Activated CD4-positive, CD25-positive, alpha-beta regulatory T cell treated with anti-CD3 and anti-CD28 coated beads, Interleukin-2, amount 50 U/mL, for 72 hours (primary cell): ENCODE measurements at places on chromosomes 13 and 19.
A peak's percentile ranks its signal among the peaks of the same experiment; 100 is the strongest.

DNA sequence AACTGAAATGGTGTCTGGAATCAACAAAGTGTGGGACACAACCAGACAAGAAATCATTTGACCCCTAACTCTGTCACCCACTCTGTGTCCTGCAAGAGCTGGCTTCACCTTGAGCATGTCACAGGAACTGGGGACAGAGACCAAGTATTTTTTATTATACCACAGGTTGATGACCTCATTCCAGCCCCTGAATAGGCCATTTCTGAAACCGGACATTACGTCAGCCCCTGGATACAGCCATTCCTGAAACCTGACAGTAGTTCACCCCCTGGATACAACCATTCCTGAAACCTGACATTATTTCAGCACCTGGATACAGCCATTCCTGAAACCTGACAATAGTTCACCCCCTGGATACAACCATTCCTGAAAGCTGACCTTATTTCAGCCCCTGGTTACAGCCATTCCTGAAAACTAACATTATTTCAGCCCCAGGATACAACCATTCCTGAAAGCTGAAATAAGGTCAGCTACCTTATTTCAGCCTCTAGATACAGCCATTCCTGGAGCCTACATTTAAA, 47.7 kb upstream of the CACNA1A start:
- no peak for DNase-seq

- no peak for DNase-seq
These were observed 7.6 kb downstream of the TUBB4A start for GRCh38 chr19:6494438-6495036.

DNA sequence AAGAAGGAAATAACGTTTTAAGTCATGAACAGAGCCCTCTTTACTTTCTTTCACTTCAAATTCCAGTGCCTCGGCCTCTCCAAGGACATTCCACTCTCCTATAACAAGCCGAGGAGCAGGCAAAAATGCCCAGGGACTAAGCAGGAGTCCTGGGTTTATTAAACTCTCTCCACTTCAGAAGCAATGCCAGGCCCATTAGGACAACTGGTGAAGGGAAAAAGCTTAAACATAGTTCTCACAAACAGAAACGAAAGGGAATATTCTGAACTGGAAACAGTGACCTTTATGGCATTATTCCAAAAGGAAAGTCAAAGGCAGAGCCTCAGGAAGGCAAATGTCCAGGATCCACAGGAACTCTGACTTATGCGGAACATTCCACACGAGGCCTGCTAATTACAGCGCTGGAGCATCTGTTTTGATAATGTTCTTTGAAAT, 30.9 kb upstream of the MED4 start:
- no peak for DNase-seq

GRCh38 chr13:46595885-46596275, 42.9 kb downstream of the LRCH1 start:
- no peak for DNase-seq

DNA sequence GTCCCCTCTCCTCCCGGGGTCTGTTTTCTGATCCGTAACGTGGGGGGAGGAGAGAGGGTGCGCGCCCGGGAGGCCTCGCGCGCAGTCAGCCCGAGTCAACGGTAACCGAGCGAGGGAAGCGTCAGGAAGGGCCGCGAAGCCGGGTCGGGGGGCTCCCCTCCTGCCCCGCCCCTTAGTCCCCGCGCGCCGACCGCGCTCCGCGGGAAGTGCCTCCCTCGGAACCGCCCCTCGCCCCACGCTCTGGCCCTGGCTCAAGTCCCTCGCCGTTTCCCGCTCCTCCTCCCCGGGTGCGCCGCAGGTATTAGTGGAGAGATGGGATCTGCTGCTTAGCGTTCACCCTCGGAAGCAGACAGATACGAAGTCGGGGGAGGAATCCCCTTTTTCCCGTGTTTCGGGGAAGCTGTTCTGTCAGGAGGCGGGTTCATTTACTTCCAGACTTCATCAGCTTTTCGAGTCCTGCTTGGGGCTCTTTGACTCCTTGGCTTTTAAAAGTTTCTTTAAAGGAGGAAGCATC, 770 bp downstream of the HNRNPM start:
- peak; percentile 55 for DNase-seq

- DNase-seq: no peak
These were observed 13.7 kb downstream of the PTH2 start for GRCh38 chr19:49409441-49410029.

GRCh38 chr19:31502536-31503170, 153.4 kb upstream of the TSHZ3 start:
- no peak for DNase-seq

- DNase-seq: no peak
These were observed 113.1 kb downstream of the ABCC4 start for GRCh38 chr13:95188128-95188527.

- DNase-seq: peak; percentile 96
These were observed 8.4 kb upstream of the BICRA start for GRCh38 chr19:47600246-47601179.

- peak; percentile 79 for DNase-seq
These were observed 6.9 kb downstream of the PKN1 start for GRCh38 chr19:14440049-14440448.

DNA sequence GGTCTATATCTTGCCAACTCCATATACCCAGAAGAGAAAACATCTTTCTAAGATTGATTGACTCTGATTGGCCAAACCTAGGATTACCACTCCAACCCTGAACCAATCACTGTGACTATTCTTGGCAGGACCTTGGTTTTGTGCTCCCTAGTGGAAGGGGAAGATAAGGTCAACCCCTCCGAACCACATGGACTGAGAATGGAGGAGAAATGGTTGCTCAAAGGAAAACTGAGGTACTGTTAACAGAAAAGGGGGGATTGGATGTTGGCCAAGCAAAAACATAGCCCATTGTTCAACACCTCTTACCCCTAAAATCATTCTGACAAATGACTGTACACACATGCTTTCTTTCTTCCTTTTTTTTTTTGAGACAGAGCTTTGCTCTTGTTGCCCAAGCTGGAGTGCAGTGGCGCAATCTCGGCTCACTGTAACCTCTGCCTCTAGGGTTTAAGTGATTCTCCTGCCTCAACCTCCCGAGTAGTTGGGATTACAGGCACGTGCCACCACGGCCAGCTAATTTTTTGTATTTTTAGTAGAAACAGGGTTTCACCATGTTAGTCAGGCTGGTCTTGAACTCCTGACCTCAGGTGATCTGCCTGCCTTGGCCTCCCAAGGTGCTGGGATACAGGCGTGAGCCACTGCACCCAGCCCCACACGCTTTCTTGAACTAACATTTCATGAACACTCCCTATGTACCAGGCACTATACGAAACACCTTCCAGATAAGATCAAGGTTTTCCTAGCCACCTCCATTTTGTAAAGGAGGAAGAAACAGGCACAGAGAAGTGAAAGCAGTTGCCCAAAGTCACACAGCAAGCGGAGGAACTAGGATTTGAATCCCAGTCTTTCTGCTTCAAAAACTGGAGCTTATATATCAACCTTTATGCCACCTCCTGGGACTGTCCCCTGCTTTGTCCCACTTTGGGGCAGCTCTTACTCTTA, 6.5 kb downstream of the MEIOSIN start:
- DNase-seq: no peak

GRCh38 chr13:99273128-99273527, 14.9 kb upstream of the GPR18 start:
- no peak for DNase-seq

GRCh38 chr19:30255791-30256495, 116.2 kb upstream of the ZNF536 start:
- DNase-seq: no peak

GRCh38 chr19:49110567-49110966, 3.6 kb upstream of the LIN7B start:
- no peak for DNase-seq

DNA sequence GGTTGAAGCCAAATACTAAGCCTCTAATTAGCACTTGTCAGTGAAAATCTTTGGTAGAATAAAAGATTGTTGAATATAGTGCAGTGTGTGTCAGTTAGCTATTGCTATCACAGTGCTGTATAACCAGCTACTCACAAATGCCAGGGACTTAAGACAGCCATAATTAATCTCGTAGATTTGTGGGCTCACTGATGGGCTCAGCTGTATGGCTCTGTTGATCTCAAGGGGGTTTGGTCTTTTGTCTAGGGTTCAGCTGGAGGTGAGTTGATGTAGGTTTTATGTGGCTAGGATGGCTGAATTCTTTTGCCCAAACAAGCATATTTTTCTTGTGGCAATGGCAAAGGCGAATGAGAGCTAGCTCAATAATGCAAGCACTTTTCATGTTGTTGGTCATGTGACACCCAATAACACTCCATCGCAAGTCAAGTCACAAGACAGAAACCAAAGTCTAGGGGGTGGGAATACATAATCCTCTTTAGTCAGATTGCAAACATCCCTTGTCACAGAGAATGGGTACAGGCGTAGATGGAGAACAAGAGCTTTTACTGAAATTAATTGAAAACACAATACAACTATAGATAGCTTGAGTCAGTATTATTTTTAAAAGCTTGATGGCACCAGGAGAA, 121.7 kb upstream of the EDNRB start:
- DNase-seq: no peak

DNA sequence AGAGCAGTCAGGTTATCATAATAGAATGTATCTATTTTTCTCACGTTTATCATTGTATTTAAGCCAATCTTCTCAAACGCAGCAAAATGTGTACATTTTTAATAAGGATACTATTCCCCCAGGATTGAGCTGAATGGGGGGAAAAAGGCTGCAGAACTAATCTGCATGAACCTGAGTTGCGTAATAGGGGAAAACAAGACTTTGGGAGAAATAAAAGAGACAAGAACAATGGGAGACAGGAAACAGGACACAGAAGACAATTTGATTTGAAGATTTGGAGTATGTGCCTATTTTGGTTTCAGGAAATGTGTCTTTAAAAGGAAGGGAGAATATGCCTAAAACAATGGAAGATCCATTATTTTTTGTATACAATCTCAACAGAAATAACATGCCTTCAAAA, 844.5 kb downstream of the DIAPH3 start:
- DNase-seq: no peak

DNA sequence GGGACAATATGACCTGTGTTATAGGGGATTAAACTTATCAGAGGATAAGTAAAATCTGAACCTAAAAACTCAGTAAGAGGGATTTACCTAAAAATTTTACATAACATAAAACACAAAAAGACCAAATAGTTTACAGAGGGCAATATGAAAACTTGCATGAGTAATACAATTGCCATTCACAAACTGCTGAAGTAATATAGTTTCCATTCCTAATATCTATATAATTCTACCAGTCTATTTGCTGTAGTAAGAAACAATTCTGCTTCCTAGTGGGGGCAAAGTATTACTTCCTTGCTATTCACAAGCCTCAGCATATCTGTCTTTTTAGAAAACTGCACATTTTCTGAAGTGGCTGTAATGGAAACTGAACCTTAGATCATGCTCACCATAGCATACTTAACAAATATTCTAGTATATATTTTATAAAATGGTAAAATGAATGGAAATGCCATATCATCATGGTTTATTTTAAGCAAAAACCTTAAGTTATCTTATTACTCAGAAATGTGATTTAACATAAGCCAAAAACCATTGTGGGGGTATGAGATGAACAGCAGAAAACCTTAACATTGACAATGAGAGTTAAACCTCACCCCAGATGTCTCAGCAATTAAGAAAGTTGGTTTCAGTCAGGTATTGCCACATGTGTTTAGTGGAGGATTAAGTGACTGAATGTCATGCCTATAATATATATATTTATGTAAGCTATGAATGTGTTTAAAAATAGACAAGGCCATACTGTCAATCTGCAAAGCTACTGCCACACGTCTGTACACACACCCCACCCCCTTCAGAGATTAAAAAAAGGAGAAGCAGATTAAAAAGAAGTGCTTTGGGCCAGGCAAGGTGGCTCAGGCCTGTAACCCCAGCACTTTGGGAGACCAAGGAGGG, 136.8 kb downstream of the MIPEP start:
- no peak for DNase-seq

DNA sequence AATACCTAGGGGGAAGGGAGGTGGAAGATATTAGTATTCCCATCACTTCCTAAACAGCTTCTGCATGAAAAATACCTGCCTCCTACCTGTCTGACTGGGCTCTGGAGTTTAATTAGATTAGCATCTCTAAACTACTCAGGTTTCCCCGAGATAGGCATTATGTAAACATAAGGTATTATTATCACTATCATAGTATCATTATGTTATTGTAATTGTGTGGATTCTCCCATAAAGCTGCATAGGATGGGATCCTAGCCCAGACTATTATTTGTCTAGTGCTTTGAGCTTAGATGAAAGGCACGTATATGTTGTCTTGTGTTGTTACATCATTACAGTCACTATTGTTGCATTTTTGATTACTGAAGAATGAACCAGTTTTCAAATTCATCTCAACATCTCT, 115.2 kb upstream of the SOX21 start:
- no peak for DNase-seq

- DNase-seq: no peak
These were observed 86.6 kb downstream of the ZDHHC20 start for GRCh38 chr13:21372530-21372929.

DNA sequence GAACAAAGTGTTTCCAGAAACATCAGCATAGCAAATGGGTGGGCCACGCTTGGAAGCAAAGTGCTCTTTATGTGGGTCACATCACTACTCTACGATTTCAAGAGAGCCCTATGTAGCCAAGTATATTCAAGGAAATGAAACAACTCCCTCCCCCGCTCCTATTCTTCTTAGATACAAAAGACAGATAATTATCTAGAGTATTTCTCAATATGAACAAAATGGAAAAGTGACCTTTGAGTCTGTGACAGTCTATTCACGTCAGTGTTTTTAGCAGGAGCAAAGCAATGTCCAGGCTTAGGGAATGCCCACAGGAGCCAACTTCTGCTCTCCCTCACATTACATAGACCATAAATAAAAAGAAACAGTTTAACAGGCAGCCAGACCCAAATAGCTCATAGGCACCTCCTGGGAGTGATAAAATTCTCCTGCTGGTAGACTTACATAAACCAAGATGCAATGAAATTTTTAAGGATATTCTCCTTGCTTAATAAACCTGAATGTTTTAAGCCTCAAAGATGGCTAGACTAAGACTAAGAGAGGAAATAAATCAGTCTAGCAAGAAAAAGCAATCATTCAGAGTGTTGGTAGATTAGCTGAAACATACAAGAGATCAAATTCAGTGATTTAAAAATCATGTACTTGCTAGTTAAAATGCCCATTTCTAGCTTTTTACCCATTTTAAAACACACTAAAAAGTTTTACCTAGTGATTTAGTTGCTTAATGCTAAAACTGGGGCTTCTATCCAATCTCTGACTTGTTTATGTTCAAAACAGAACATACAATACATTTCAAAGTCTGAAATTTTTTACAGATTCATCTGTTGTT, 182.8 kb downstream of the RGCC start:
- no peak for DNase-seq

- DNase-seq: no peak
These were observed 46.4 kb downstream of the AP1M1 start for GRCh38 chr19:16244091-16244490.

DNA sequence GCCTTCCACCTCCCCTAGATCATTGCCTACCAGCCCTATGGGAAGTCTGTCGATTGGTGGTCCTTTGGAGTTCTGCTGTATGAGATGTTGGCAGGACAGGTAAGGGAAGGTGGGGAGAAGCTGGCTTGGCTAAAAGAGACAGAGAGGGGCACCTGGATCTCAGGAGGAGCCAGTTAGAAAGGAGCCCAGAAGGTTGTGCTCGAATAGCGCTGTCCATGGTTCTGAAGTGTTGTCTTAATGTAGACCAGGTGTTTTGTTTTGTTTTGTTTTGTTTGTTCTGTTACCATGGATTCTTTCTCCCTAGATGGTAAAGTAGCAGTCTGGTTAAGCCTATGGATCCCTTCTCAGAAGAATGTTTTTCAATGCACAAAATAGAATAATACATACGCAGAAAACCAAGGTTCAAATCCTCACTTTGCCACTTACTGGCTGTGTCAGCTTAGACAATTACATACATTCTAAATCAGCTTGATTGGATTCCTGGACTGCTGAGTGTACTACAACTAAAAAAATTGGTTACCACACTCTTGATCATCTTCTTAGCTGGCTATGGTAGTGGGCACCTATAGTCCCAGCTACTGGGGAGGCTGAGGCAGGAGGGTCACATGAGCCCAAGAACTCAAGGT, 5.9 kb upstream of the CACNG7 start:
- DNase-seq: no peak
